ENCODE measurements at places on chromosomes 1 and 21.

- no peak for DNase-seq
Observed at GRCh38 chr1:4084048-4084431, 184.0 kb upstream of the C1orf174 start.

DNA sequence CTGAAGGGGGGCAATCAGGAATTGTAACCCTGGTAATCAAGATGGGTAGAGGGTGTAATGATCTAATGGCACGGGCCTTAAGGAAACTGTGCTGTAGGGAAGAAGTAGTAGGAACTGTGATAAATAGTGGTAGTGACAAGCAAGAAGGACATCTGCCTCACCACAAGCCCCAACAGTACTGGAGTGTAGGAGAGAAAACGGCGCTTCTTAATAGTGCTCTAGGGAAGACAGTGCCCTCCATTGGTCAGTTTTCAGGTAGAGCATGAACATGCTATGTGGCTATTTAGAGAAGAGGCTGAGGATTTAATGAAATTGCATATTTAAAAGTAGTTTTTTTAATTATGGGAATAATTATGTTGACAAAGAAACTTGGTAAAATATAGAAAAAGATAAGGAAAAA, 32.2 kb downstream of the SLC30A7 start:
- DNase-seq, result no peak

GRCh38 chr1:112516141-112516540, 7.4 kb downstream of the WNT2B start:
- no peak for DNase-seq

- no peak for DNase-seq
Observed at GRCh38 chr1:29772584-29773100, 536.3 kb downstream of the PTPRU start.

- peak; percentile 27 for DNase-seq
Observed at GRCh38 chr1:179082333-179082998, 596 bp downstream of the TOR3A start.

DNA sequence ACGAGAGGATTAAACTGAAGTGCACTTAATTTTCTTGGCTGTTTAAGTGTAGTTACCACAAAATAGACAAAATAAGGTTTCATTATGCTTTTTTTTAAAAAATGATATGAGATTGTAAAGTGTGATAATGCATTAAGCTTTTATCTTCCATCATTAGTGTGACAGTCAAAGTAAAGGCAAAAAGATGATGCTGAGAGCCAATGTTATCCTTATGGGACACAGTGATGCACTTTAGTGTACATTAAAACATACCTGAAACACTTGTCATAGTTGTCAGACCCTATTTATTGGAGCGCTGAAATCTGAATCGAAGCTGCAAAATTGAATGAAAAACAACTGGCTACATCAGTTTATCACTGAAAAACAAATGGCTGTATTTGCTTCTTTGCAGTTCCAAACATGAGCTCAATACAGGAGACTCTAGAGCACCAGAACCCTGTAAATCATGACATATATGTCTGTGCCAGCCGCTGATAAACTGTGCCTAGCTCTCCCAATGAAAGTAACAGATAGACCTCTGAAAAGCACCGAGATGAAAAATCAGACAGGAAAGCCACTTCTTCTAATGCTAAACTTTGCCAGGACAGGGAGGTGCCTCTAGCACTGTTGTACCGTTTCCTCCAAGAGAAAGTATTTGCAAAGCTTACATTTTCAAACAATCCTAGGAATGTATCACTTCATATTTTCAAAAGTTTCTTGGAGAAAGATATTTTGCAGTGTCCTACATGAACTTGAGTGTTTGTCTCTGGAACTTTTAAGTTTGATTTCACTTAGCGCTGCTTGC, 120.7 kb upstream of the TMPRSS15 start:
- DNase-seq, result no peak

Data from stimulated activated CD4-positive, alpha-beta T cell treated with anti-CD3 and anti-CD28 coated beads, Interleukin-12 subunit alpha, Interleukin-12 subunit beta, amount 100 ng/mL, for 24 hours (primary cell).